ENCODE measurements at places on chromosomes 6 and 20. TPM values are rescaled to one million over a fixed set of nuclear protein-coding genes. Genes with fewer than 3 reads are reported as not detected.

The SIM1 gene
- total RNA-seq, result not detected

The GPX5 gene
- not detected for total RNA-seq

The RUNX2 gene
- 5.1 TPM for total RNA-seq

The NFATC2 gene
- 58.9 TPM for total RNA-seq

The ASIP gene
- total RNA-seq, result not detected

The CLVS2 gene
- not detected for total RNA-seq

The UTRN gene
- total RNA-seq, result 199 TPM

DNA sequence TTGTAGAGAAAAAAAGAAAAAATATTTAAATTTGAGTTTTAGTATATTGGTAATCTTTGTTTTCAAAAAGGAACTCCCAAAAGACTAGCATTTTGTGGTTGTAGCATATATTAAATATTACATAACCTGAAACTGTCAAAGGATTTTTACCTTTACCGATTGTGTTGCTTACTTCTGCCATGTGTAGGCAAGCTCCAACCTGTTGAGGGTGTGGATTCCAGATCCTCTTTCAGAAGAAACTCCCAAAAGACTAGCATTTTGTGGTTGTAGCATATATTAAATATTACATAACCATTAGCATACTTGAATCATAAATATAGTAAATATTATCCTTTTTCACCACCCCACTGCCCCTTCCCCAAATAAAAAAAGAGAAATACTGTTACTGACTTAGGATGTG, 3.2 kb downstream of the DSE start:
- peaks cover 43% of the 10 kb centered on the region for H3K27me3 ChIP-seq
- no peak overlapping the region for H3K4me3 ChIP-seq
- no peak for DNase-seq
- H3K4me1 ChIP-seq, result peaks cover 7% of the 10 kb centered on the region
- no peaks in the 10 kb centered on the region for H3K36me3 ChIP-seq
- no peak overlapping the region for H3K27ac ChIP-seq

GRCh38 chr20:62734326-62734725, 25.7 kb downstream of the NTSR1 start:
- H3K27me3 ChIP-seq, result peaks cover 2% of the 10 kb centered on the region
- no peak overlapping the region for H3K27ac ChIP-seq
- DNase-seq, result peak; percentile 25
- no peak overlapping the region for H3K4me3 ChIP-seq

- H3K4me3 ChIP-seq, result peak overlapping the region; percentile 10
- H3K27me3 ChIP-seq, result peaks cover 42% of the 10 kb centered on the region
- peaks cover 3% of the 10 kb centered on the region for H3K36me3 ChIP-seq
- H3K27ac ChIP-seq, result no peak overlapping the region
- H3K4me1 ChIP-seq, result peaks cover 26% of the 10 kb centered on the region
Measured at GRCh38 chr20:36093804-36094145, 60.8 kb upstream of the EPB41L1 start.

- H3K27ac ChIP-seq, result peak overlapping the region; percentile 81
- H3K4me1 ChIP-seq, result peaks cover 31% of the 10 kb centered on the region
- no peaks in the 10 kb centered on the region for H3K27me3 ChIP-seq
Measured at GRCh38 chr6:73264446-73264845, 1.4 kb upstream of the KHDC1 start.

GRCh38 chr6:126530775-126531174, 190.9 kb downstream of the CENPW start:
- no peaks in the 10 kb centered on the region for H3K27me3 ChIP-seq
- H3K36me3 ChIP-seq, result no peaks in the 10 kb centered on the region
- H3K4me1 ChIP-seq, result no peaks in the 10 kb centered on the region
- H3K27ac ChIP-seq, result no peak overlapping the region
- no peak for DNase-seq

GRCh38 chr20:38640521-38640920, 38.9 kb downstream of the ARHGAP40 start:
- H3K4me3 ChIP-seq, result no peak overlapping the region
- no peak overlapping the region for H3K27ac ChIP-seq
- no peaks in the 10 kb centered on the region for H3K4me1 ChIP-seq
- peaks cover 22% of the 10 kb centered on the region for H3K27me3 ChIP-seq
- H3K36me3 ChIP-seq, result no peaks in the 10 kb centered on the region
- no peak for DNase-seq

DNA sequence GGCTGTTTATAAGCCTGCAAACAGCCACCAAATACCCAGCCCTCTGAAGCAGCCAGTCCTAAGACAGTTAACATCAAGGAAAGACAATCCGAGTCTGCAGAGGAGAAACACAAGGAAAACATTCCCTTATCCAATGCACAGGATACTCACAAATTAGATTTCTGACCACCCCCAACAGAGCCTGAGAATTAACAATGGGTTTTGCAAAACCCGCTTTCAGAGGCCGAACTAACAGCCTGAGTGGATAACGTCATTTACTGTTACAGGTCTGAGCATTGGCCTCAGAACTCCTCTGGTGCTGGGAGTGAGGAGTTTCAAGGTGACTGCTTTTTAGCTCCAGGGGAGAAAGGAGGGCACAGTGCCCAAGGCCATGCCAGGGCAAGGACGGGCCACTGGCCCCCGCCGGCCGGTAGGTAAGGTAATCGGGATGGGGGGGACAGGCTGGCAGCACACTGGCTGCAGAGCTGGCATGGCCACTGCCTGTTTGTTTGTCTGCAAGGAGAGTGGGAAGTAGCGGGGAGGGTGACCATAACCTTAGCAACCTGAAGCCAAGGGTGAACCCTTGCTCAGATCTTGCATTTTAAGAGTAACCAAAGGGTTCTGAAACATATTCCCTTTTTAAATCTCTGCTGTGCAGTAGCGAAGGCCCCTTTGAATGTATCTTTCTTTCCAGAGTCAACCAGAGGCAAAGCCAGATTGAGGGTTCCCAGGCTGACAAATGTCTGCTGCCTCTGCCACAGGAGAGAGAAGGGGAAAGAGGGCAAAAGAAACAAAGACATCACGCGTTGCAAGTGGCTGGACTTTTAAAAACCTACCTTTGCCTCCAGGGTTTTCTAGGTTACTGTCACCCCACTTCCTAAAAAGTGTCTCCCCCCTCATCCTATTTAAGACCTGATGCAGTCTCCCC, 3.9 kb downstream of the ZMYND8 start:
- no peaks in the 10 kb centered on the region for H3K27me3 ChIP-seq
- H3K27ac ChIP-seq, result peak overlapping the region; percentile 76
- no peak overlapping the region for H3K4me3 ChIP-seq
- DNase-seq, result no peak
- peaks cover 39% of the 10 kb centered on the region for H3K4me1 ChIP-seq

DNA sequence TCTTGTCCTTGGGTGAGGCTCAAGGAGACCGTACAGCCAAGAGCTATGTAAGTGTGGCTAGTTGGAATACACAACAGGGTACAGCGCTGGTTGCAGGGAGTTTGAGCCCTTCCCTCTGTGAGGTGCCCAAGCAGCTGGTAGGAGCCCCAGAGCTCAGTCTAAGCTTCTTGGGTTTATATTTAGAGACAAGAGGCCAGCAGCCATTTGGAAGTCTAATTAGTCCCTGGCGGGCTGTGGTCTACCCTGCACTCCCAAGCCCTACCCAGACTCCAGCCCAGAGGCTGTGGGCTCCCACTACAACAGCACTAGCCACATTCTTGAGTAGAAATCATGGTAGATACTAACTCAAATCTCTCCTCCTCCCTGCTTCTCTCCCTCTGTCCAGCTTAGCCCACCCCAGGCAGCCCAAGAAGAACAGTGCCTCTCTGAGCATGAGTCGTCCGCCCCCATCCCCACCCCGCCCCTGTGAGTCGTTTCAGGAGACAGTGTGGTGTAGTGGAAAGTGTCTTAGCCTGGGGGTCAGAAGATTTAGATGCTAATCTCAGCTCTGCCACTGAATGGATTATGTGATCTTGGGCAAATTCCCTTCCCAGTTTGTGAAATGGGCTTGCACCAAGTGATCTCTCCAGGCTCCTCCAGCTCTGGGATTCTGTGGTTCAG, 37.8 kb downstream of the EIF2S2 start:
- DNase-seq, result no peak
- peaks cover 6% of the 10 kb centered on the region for H3K36me3 ChIP-seq
- H3K27ac ChIP-seq, result no peak overlapping the region
- no peak overlapping the region for H3K4me3 ChIP-seq

GRCh38 chr6:158372574-158372973, 60.3 kb downstream of the TULP4 start:
- no peaks in the 10 kb centered on the region for H3K27me3 ChIP-seq
- no peak overlapping the region for H3K27ac ChIP-seq
- H3K4me1 ChIP-seq, result no peaks in the 10 kb centered on the region
- no peaks in the 10 kb centered on the region for H3K36me3 ChIP-seq
- DNase-seq, result no peak

DNA sequence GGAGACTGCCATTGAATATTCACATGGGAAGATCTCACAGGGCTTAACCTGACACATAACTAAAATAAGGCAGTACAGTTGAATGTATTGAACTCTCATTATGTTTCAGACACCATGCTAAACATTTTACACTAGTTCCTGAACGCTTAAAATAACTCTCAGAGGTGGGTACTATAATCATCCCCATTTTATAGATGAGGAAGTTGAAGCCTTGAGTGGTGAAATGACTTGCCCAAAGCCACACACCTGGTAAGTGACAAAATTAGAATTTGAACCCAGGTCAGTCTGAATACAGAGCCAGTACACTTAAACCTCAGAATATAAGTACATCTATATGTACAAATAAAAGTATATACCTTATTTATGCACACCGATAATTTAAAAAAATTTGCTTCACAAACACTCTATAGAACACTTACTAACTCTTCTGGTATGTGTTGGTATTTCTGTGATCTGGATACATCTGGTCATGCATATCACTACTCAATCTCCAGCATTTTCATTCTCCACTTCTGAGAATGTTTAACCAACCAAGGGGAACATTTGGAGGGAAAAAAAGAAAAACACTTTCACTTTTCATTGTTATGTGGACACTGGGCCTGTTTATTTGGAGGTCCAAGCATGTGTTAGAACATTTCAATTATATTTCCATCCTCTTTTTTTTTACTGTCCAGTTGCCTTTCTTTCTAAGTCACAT, 4.6 kb upstream of the BICRAL start:
- peaks cover 2% of the 10 kb centered on the region for H3K36me3 ChIP-seq
- no peaks in the 10 kb centered on the region for H3K27me3 ChIP-seq
- peak overlapping the region; percentile 57 for H3K4me3 ChIP-seq
- no peak for DNase-seq
- H3K27ac ChIP-seq, result peak overlapping the region; percentile 55
- H3K4me1 ChIP-seq, result peaks cover 54% of the 10 kb centered on the region

- no peak overlapping the region for H3K27ac ChIP-seq
- DNase-seq, result no peak
- no peaks in the 10 kb centered on the region for H3K36me3 ChIP-seq
Measured at GRCh38 chr6:152941746-152942145, 41.1 kb downstream of the FBXO5 start.

GRCh38 chr6:130162421-130162820, 60.3 kb downstream of the SAMD3 start:
- no peaks in the 10 kb centered on the region for H3K27me3 ChIP-seq
- no peak for DNase-seq
- peaks cover 52% of the 10 kb centered on the region for H3K36me3 ChIP-seq
- H3K4me1 ChIP-seq, result peaks cover 3% of the 10 kb centered on the region
- no peak overlapping the region for H3K27ac ChIP-seq

GRCh38 chr6:88561954-88562315, 395.8 kb upstream of the CNR1 start:
- H3K4me1 ChIP-seq, result no peaks in the 10 kb centered on the region
- no peak overlapping the region for H3K27ac ChIP-seq
- H3K27me3 ChIP-seq, result no peaks in the 10 kb centered on the region

DNA sequence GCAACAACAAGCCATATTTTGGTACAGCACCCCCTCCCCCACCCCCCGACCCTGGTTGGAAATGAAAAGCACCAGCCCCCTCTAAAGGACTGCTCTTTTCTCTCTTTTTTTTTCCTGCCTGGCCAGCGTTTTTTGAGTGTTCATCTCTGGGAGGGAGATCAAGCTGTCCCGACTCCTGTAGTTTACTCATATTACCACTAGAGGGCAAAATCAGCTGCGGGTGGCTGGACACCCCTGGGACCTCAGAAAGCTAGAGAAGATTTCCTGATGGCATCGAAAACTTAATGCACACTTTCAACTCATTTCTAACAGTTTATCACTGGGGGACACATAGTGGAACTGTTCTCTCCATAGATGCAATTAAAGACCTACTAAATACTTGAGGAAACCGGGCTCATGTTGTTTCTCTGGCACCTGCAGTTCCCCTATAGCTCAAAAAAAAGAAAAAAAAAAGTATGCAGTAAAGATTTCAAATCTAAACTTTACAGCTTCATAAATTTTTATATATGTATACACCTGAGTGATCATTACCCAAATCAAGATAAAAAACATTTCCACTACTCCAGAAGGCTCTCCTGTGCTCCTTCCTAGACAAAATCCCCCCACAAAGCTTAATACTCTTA, 24.4 kb downstream of the CNBD2 start:
- no peak overlapping the region for H3K27ac ChIP-seq
- no peak for DNase-seq
- H3K4me3 ChIP-seq, result peak overlapping the region; percentile 37
- peaks cover 20% of the 10 kb centered on the region for H3K27me3 ChIP-seq
- peaks cover 5% of the 10 kb centered on the region for H3K4me1 ChIP-seq
- no peaks in the 10 kb centered on the region for H3K36me3 ChIP-seq

GRCh38 chr6:41577356-41578216, 31.4 kb downstream of the FOXP4 start:
- H3K27me3 ChIP-seq, result no peaks in the 10 kb centered on the region
- H3K36me3 ChIP-seq, result no peaks in the 10 kb centered on the region
- H3K4me3 ChIP-seq, result no peak overlapping the region
- no peak for DNase-seq
- H3K27ac ChIP-seq, result no peak overlapping the region

DNA sequence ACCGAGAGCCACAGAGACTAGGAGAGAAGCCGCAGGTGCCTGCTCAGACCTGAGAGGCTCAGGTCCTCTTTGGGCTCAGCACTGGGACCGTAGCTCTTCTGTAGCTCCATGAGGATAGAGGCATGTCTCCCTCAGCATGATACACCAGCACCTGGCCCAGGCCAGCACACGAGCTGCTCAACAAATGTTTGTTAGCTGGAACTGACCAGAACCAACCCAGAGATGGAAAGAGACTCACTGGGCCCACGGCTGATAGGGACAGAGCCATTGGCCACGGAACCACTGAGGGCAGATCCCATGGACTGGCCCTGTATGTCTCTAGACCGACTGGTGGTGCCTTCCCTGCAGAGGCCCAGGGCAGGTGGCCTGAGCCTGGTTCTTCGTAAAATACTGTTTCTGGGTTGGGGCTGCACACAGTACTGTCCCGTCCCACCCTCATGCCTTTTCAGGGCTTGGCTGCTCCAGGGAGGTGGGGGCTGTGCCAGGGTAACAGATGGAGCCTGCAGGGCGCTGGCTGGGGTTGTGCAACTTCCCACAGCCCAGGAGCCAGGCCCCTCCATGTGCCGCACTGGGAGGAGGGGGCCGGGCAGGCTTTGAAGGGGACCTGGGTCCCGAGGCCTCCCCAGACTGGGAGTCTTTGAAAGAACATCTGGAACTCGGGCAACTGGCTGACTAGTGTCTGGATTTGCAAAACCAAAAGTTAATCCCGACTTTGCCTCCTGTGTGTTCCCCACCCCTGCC, 5.2 kb downstream of the C20orf204 start:
- H3K36me3 ChIP-seq, result peaks cover 1% of the 10 kb centered on the region
- peak overlapping the region; percentile 79 for H3K27ac ChIP-seq
- H3K27me3 ChIP-seq, result peaks cover 5% of the 10 kb centered on the region
- peak overlapping the region; percentile 57 for H3K4me3 ChIP-seq
- peak; percentile 45 for DNase-seq

- no peak overlapping the region for H3K4me3 ChIP-seq
- H3K4me1 ChIP-seq, result peaks cover 8% of the 10 kb centered on the region
- no peak for DNase-seq
- H3K27me3 ChIP-seq, result peaks cover 7% of the 10 kb centered on the region
Measured at GRCh38 chr6:63805808-63806572, 170.4 kb downstream of the PHF3 start.
